ENCODE measurements at places on chromosomes 6 and 20.
A peak's percentile ranks its signal among the peaks of the same experiment; 100 is the strongest.

DNA sequence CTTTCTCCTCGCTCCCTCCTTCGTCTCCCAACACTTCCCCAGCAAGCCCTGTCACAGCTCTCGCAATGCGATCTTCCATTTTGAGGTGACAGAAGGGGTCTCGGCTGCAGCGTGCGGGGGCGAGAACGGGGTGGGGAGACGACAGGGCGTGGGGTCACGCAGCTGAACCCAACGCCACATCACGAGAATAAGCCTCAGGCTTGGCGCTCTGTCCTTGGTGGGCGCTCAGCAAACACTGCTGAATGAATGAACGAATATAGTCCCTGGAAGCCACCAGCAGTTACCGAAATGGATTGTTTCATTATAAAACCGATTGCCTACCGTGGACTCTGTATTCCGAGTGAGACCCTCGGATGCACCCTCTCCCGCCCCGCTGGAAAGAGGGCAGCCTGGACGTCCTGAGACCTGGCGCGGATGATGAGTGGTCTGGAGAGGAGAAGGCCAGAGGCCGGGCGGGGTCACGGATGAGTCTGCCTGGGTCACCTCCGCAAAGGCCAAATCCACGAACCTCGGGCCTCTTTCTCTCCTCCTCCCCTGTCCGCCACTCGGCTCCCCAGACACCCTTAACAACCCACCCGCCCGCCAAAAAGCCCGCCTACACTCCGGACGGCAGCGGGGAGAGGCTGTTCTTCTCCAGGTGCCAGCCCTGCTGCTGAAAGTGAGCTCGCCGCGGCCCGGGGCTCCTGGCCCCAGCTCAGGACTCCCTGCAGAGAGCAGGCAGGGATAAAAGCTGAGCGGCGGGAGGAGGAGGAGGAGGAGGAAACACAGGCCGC lies 3.7 kb downstream of the NRN1 start:
- no peak for DNase-seq

- no peak for DNase-seq
Measured at GRCh38 chr20:48651960-48652359, 175.8 kb downstream of the PREX1 start.

DNA sequence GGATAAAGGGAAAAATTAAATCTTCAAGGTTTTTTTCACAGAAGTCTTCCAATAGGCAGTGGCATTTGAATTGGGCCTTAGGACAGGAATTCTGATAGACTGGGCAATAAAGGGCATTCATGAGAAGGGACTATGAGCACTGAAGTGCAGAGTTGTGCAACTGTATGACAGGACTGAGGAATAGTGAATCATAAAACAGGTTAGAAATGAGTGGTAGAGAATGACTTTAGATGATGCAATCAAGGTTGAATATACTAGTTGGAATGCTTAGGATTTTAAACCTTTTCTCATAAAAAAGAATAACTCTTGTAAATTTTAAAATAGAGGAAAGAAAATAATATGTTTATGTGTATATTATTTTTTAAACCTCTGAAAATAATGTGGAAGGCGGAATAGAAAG lies 944.7 kb downstream of the PHF3 start:
- peak; percentile 0 for DNase-seq

DNA sequence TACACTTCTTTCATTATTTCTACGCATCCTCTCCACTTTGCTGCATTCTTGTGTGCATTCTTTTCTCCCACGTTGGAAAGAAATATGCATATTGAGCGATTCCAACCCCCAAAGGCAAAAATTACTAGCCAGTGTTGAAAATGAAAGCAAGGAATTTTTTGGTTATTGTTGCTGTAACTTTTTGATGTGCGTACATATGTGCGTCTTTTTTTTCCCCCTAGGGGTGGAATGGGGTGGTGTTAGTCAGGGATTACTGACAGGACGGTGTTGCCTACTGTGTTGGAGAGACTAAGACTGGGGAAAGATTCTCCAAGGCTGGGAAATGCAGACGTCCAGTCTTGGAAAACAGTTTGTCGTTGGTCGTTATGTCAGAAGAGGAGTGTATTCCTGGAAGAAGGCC lies 44.2 kb upstream of the ESR1 start:
- no peak for DNase-seq

GRCh38 chr20:44026647-44027342 lies 112.1 kb downstream of the TOX2 start:
- no peak for DNase-seq

DNA sequence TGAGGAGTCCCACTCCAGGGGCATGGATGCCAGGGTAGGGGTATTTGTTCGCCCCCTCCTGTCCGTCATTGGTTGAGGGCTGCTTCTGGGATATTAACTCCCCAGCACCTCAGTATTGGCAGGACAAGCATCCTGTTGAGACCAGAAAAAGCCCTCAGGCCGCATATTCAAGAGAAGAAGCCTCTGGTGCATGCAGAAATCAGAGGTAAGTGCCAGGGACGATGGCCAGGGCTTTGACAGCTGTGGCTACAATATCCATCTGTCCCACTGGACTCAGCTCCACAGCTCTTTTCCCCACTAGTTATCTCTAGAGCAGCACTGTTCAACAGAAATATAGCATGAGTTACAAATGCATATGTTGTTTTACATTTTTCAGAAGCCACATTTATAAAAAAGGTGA lies 651.3 kb downstream of the KIF16B start:
- no peak for DNase-seq

GRCh38 chr6:80940976-80941375 lies 811.5 kb downstream of the TENT5A start:
- no peak for DNase-seq

DNA sequence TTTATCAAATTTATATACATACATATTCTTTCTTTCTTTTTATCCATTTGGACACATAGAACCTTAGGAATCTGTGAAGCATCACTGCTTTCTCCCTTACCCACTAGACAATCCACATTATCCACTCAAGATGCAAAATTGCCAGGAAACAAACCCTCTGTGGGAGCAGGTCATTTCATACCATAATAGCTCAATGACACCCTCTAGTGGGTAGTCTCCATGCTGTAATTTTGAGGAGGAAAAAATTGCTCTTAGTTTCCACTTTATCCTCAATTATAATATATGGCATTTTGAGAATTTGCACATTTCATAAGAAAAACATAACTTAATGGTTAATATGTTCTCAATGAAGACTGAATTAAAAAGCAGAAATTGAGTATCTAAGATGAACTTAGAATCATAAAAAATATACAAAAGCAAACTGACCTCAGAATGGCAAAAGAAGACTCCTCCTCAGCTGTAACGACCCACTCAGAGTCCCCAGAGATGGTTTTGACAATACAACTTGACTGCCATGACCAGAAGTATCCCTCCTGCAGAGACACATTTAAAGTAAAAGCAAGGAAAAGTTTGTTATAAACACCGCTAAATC lies 164.1 kb downstream of the FRK start:
- peak; percentile 29 for DNase-seq

DNA sequence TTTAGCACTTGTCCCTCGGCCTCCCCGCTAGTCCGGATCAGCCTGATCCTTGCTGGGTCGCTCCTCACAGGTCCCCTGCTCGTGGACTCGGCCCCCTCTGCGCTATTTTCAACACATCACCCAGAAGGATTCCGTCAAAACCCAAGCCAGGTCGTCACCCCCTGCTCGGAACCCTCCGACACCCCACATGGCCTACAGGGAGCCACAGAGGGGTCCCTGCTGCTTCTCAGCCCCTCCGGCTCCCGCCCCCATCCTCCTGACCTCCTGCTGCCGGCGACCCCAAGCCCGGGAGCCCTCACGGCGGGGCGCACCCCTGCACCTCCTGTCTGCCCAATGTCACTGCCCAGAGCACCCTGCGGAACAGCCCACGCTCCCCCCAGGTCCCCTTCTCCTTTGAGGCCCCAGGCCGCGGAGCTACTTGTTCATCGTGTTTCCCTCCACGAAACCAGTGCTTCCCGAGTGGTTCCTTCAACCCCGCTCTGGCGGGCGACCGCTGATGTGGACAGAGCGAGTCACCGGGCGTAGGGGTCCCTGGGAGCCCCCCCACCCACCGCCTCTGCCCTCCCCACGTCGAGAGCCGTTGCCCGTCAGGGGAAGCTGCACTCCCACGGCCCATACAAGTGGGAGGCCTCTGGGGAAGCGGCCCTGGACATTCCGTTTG lies 638 bp upstream of the MYL9 start:
- DNase-seq = no peak

- DNase-seq = no peak
Measured at GRCh38 chr6:105272786-105273185, 93.0 kb upstream of the POPDC3 start.

- no peak for DNase-seq
Measured at GRCh38 chr20:43711098-43711654, 15.6 kb downstream of the GTSF1L start.

- no peak for DNase-seq
Measured at GRCh38 chr6:109739686-109740085, 48.6 kb downstream of the FIG4 start.

DNA sequence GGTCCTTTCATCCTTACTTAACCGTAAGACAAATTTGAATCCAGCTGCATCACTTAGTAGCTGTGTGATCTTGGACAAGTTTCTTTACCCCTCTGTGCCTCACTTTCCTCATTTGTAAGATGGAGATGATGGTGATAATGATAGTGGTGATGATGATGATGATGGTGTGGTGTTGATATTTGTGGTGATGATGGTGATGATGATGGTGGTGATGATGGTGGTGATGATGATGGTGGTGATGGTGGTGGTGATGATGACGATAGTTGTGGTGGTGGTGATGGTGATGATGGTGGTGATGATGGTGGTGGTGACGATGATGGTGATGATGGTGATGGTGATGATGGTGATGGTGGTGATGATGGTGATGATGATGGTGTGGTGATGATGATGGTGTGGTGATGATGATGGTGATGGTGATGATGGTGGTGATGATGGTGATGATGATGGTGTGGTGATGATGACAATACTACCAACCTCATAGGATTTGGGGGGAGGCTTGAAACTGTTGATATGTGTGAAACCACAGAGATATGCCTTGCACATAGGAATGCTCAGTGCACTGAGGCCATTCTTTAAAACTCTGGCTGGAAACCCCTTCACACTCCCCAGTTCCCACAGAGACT lies 233.2 kb downstream of the LY86 start:
- no peak for DNase-seq

DNA sequence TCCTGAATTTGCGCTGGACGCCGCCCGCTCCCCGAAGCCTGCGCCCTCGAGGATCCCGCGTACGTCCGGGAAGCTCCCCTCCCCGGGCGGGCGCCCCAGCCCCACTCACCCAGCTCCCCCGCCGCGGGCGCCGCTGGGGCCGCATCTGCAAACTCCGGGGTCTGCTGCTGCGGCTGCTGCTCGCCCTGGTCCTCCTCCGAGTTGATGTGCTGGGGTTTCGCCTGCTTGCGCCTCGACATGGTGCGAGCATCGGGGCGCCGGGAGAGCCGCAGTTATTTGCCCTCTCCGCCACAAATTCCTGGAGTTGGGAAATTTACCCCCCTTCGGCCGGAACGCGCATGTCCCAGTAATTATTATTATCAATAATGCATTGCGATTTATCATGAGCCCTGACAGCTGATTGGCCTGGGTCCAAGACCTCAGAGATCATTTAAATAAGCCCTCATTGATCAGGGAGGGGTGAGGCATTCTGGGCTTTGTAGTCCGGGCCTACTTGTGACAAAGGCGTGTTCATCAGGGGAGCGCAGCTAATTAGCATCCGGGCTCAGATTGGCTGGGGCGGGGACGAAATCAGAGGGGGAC lies at the start of gene SALL4:
SALL4 (minus strand) TSS at position 352 of the 582 bp plus-strand sequence; CDS start at position 239, 113 bp downstream.
- DNase-seq = no peak

GRCh38 chr6:41599852-41600445 lies 38.3 kb upstream of the MDFI start:
- DNase-seq = no peak

DNA sequence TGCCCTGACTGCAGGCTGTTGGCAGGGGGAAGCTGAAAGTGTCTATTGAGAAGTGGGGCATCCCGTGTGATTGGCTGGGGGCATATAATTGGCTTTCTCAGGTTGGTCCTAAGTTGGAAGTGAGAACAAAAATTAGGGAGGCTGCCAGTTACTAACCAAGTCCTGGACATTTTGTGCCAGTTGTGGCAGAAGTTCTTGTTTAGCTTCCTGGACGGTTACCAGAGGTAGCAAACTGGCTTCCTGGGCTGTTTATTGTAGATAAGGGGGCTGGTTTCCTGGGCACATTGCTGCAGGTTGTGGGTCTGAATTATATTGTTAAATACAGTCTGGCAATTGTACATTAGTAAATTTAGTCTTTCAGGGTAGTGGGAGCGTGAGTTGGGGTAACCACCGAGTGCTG lies 50.6 kb upstream of the SLC2A12 start:
- DNase-seq = no peak

- no peak for DNase-seq
Measured at GRCh38 chr6:31489086-31489485, 8.9 kb upstream of the MICB start.

GRCh38 chr6:134619077-134619476 lies 301.2 kb upstream of the SGK1 start:
- no peak for DNase-seq

GRCh38 chr20:844473-845225 lies 11.1 kb downstream of the FAM110A start:
- DNase-seq = peak; percentile 56

DNA sequence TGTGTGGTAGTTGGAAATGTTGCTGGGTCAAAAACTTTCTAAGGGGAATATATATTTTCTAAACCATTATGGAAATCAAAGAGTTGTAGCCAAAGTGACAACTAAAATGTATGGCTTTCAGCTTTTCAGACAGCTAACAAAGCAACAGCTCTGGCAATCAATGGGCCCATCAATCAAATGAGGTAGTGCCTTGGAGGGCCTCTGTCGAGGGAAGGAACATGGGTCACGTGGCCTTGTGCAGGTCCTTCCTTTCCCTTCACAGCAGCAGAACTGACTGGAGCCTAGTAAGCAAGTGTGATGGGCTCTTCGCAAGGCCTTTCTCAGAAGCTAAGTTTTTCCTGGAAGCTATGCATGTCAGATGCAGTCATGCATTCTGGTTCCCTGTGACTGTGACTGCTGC lies 17.9 kb downstream of the FAXC start:
- no peak for DNase-seq

DNA sequence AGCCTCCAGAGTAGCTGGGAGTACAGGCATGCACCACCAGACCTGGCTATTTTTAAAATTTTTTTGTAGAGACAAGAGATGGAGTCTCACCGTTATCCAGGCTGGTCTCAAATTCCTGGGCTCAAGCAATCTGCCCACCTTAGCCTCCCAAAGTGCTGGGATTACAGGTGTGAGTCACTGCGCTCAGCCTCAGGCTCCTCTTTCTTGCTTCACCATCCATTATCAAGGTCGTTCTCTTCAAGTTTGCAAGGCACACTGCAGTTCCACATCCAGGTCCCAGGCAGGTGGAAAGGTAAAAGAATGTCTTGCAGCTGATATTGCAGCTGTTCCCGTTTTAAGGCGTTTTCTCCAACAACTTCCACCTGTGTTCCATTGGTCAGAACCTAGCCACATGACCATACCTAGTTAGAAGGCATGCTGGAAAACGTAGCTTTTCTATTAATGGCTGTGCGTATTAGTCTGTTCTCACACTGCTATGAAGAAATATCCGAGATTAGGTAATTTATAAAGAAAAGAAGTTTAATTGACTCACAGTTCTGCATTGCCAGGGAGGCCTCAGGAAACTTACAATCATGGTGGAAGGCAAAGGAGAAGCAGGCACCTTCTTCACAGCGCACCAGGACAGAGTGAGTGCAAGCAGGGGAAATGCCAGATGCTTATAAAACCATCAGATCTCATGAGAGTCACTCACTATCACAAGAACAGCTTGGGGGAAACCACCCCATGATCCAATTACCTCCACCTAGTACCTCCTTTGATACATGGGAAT lies 51.7 kb downstream of the PCNA start:
- DNase-seq = no peak

All from NCI-H460 (cell line).